ENCODE measurements at places on chromosomes 12 and 14.

DNA sequence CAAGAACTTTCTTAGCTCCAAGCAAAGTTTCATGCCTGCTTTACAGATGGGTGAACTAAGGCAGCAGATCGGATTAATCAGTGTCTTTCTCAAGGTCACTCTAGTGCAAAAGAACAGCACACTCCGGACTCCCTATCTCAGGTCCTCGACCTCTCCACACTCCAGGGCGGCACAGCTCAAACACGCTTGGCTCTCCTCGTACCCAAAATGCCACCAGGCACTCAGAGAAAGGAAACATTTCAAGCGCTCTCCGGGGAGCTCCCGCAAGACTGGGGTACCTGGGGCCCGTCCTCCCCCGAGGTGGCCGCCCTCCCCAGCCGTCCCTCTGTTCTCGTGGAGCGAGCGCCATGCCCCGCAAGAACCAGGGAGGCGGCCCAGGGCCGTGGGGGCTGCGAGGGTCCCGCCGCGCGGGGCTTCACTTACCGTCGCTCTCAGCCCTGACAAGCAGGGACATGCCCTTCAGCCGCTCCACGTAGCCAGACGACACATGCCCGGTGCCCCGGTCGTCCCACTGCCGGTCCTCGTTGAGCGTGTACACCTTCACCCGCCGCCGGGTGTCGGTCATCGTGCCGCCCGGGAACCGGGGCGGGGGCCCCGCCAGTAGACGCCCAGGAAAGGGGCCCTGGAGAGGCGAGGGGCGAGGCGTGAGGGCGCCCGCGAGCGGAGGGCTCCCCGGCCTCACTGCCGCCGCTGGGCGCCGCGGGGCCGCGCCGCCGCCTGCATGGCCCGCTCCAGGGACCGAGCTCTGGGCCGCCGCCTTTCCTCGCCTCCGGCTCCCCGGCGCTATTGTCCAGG, 830 bp downstream of the PPP4R3A start:
- no peak for DNase-seq

DNA sequence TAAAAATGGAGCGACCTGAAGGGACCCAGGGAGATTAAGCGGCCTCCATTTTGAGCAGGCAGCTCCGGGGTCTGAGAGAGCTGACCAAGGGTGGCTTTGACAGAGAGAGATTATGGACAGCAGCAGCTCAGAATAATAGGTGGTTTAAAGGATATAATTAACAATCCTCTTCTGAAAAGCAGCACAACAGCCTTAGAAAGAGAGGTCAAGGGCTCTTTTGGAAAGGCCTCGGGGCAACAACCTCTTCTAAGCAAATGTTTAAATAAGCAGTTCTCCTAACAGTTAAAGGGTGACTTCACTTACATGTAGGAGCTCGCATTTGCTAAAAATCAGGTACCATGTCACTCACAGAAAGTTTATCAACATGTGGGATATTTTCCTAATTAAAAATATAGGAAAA, 87.2 kb upstream of the FRMD6 start:
- DNase-seq: no peak

- no peak for DNase-seq
Observed at GRCh38 chr14:24347134-24347533, 7.3 kb upstream of the RIPK3 start.

DNA sequence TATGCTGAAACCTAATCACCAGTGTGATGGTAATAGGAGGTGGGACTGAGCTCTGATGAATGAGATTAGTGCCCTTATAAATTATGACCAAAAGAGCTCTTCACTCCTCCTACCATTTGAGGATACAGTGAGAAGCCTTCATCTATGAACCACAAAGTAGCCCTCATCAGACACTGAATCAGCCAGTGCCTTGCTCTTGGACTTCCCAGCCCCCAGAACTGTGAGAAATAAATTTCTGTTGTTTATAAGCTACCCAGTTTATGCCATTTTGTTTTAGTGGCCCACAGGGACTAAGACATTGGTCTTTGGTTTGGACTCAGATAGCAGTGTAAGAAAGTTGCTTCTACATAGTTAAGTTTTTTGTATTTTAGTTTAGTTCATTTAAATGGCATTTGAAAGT, 32.9 kb downstream of the ABHD12B start:
- DNase-seq: no peak

- no peak for DNase-seq
Observed at GRCh38 chr14:60222820-60223219, 26.2 kb upstream of the PPM1A start.

DNA sequence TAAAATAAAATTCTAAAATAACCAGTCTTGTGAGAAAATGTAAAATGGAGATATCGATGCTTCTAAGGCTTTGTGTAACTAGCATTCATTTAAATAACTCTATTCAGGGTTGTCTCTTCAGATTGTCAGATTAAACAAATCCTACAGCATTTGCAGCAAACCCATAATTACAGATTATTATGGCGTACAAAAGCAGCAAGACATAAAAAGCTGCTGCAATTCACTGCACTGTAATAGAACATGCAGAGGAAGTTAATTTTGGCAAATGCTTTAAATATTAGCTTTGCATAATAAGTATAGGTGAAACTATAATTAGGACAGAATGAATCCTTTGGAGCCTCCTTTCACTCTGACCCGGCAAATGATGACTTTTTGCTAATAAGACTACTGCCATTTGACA, 98.3 kb downstream of the INSM2 start:
- DNase-seq: no peak

DNA sequence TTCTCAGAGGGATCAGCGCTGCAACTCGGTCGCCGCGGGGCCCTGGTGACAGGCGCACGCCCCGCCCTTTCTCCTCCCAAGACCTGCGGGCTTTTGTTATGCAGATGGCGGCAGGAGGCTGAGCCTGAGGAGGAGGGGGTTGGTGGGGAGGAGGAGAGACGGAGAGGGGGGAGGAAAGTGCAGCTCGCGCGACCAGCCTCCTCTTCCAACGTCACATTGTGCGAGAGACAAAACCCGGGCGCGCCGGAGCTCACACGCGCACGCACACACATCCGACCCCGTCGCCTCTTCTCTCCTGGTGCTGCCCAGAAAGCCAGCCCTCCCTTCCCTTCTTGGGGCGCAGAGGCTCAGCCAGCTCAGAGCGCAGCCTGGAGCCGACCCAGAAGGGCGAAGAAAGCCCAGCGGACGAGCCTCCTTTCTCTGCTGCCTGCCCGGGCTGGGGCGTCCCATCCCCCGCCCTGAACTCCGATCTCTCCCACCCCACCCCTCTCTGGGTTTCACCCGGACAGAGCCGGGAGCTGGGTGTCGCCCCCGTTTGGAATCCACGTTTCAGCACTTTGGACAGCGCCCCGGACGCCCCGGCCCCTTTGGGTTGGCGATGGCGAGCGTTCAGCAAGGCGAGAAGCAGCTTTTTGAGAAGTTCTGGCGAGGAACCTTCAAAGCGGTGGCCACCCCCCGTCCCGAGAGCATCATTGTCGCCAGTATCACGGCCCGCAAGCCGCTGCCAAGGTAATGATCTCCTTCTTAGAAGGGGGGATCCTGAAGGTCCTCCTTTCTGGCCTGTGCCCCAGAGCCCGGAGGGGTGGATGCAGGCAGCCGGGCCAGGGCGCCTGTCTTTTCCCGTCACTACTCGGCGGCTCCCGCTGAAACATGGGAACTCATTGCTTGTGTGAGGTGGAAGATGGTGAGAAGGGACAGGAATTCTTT, at the start of gene SRRM4:
Gene SRRM4, plus strand, starts transcription at position 257 of the 927 bp plus-strand sequence. Its CDS starts 342 bp downstream, at position 599.
- no peak for DNase-seq

DNA sequence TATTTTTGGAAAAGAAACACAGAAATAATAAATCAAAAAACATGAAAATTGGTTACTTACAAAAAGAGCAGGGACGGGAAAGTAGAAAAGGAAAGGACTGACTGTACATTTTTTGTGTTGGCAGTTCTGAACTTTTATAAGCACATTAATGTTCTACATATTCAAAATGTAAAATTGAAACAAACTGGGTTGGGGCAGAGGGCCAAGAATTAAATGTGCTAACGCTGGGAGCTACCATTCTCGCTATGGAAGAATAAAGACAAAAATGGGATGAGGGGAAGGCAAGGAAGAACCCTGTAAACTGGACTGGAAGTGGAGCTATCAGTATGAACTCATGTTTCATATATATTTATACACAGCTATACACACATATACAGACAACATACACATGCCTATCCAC, 24.5 kb downstream of the ATP2B1 start:
- DNase-seq: no peak

- no peak for DNase-seq
Observed at GRCh38 chr12:132145334-132145733, 1.1 kb downstream of the NOC4L start.

DNA sequence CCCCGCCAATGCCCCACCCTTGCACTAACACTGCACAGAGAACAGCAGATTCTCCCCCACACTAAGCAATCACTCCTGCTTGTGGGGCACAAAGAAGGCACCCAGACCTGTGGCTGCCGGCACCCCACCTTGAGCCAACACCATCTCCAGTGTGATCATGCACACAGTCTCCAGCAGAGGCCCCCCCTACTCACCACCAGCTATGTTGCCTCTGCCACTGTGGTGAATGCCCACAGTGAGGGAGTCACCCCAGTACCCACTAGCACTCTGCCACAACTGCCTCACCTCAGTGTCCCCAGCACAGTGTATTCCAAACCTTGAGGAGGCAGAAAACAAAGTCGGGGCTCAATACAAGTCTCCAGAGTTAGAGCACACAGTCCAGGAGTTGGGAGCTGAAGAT, 261.7 kb upstream of the SSTR1 start:
- no peak for DNase-seq

DNA sequence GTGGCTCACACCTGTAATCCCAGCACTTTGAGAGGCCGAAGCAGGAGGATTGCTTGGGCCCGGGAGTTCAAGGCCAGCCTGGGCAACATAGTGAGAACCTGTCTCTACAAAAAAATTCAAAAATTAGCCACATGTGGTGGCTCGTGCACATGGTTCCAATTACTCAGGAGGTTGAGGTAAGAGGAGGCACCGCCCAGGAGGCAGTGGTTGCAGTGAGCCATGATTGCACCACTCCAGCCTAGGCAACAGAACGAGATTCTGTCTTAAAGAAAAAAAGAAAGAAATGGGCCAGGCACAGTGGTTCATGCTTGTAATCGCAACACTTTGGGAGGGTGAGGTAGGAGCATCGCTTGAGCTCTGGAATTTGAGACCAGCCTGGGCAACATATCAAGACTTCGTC, 33.5 kb downstream of the MAP1LC3B2 start:
- DNase-seq: no peak

DNA sequence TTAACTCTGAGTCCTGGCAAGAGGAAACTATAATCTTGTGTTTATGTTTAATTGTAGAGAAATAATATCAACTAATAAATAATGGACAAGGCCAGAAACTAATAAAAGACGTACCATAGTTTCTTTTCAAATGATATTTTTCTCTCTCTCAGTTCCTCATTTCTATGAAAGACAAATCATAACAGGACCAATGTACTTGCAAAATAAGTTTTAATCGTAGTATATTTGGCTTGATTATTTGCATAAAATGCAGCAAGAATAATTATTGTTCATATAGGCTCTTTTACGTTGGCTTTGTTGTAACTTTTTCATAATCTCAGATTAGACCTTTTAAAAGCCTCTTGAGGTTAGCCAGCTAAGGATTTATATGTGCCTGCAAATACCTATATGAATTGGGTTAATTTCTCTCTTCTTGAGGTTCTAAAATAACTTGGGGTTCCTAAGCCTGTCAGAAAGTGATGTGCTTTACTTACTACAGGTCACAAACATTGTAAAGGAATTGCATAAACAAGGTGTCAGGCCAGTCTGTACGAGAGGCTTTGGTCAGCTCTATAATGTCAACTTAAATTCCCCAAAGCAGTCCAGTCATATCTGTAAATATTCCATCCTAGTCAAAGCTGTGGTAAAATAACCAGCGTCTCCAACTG, 152.8 kb upstream of the PTPRQ start:
- DNase-seq: no peak

GRCh38 chr12:105464406-105464805, 133.9 kb downstream of the C12orf75 start:
- no peak for DNase-seq

DNA sequence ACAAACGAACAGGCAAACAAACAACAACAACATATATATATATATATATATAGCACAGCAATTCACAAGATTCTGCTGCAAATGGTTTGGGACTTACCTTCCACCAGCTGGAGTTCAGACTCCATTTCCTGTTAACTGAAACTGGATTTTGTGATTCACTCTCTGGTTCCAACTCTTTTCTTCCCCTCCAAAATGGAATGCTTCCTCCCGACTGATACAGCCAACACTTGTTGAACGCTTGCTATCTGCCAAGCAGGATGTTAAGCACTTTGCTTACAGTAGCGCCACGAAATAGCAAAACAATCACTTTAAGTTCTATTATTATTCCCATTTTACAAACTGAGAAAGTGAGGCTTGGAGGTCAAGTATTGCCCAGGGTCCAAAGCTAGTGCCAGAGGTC, 116.0 kb upstream of the TMEM132C start:
- DNase-seq: no peak

DNA sequence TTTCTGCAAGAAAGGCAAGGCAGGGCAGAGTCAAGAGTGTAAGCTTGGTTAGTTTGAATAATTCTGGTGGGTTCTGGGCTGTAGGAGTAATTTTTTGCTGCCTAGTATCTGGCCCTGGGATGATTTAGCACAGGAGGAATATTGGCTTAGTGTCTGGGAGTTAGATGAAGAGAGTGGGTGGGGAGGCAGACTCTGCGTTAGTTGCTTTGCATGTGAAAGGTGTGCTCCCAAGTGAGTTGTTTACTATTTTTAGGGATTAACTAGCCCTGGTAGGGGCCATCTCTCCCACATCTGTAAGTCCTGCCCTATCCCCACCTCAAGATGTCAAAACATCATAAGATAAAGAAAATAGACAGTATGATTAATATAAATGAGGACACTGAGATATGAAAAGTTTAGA, 249.7 kb downstream of the LRIG3 start:
- DNase-seq: no peak

- no peak for DNase-seq
Observed at GRCh38 chr14:75205591-75205990, 29.2 kb upstream of the TMED10 start.

- DNase-seq: no peak
Observed at GRCh38 chr14:91545946-91546716, 36.0 kb upstream of the PPP4R3A start.

DNA sequence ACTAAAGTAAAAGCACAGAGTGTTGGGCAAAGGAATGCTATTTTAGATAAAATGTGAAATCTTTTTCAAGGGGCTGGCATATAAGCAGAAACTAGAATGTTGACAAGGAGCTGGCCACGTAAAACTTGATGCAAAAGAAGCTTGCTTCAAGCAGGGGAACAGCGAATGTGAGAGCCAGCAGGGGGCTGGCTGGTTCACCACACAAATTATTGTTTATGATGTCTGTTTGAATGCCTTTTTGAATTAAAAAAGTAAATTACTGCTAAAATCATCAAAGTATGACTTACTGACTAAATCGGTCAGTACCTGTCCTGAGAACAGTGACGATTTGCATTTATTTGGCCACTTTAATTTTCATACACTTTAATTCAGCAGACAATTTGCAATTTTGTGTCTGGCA, 38.9 kb upstream of the TMTC2 start:
- no peak for DNase-seq

DNA sequence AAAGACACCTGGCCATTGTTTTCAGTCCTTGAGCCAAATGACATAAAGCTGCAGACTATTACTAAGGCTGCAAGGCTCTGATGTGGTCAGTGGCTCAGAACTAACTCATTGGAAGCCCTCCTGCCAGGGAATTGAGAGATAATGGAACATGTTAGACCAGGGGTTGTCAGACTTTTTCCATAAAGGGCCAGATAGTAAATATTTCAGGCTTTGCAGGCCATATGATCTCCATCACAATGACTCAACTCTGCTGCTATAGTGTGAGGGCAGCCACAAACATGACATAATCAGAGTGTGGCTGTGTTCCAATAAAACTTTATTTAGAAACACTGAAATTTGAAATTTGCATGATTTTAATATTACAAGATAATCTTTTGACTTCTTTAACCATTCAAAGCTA, 140.3 kb downstream of the TMEM30B start:
- no peak for DNase-seq
